Right lung (tissue), 10 donors: ENCODE measurements at places on chromosomes 16 and 17. TPM values are rescaled to one million over a fixed set of nuclear protein-coding genes. Genes with fewer than 3 reads are reported as not detected.

UTS2R gene
- 0.45 TPM for polyA plus RNA-seq

CD300LF gene
- 0.68 TPM for polyA plus RNA-seq

- DNase-seq: no peak
These were observed 218.4 kb downstream of the IRX3 start for GRCh38 chr16:54068212-54068611.

DNA sequence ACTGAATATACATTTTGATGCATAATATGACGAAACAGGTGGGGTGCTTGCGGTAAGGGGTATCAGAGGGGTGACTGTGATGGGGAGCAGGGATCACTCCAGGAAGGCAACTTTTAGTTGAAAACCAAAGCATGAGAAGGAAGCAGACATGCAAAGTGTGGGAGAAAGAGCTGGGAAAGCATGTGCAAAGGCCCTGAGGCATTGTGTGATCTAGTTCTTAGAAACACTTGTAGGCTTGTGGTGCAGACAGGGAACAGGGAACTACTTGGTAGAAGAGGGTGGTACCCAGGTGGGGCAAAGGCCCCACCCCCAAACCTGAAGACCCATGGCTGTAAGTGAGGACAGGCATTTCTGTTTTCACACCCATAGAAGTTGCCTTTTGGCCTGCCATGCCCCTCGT, 459.9 kb upstream of the EEF2KMT start:
- no peak for DNase-seq
